Stimulated activated CD8-positive, alpha-beta memory T cell treated with anti-CD3 and anti-CD28 coated beads, Interleukin-7, amount 100 ng/mL, for 48 hours (primary cell): ENCODE measurements at places on chromosomes 16 and 17.

GRCh38 chr17:82838386-82839063 lies 1.3 kb downstream of the ZNF750 start:
- no peak for DNase-seq

DNA sequence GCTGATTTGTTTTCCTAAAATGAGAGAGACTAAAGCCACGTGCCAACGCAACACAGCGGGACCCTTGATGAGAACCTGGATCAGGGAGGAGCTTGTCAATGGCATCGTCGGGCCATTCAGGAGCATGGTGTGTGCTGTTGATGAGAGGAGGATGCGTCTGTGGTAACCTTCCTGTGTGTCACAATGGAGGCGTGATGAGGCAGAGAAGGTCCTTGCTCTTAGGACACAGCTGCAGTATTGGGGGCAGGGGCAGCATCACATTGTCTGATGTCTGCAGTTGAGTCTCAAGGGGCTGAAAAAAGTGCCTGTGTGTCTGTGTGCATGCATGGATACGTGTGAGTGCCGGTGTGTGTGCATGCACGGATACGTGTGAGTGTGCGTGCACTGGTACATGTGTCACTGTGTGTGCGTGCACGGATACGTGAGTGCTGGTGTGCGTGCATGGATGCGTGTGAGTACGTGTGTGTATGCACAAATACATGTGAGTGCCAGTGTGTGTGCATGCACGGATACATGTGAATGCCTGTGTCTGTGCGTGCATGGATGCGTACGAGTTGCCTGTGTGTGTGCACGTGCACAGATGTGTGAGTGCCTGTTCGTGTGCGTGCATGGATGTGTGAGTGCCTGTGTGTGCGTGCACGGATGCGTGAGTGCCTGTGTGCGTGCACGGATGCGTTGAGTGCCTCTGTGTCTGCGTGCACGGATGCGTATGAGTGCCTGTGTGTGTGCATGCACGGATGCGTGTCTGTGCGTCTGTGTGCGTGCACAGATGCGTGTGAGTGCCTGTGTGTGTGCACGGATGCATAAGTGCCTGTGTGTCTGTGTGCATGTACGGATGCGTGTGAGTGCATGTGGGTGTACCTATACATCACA lies 39.3 kb downstream of the BAIAP2 start:
- no peak for DNase-seq

DNA sequence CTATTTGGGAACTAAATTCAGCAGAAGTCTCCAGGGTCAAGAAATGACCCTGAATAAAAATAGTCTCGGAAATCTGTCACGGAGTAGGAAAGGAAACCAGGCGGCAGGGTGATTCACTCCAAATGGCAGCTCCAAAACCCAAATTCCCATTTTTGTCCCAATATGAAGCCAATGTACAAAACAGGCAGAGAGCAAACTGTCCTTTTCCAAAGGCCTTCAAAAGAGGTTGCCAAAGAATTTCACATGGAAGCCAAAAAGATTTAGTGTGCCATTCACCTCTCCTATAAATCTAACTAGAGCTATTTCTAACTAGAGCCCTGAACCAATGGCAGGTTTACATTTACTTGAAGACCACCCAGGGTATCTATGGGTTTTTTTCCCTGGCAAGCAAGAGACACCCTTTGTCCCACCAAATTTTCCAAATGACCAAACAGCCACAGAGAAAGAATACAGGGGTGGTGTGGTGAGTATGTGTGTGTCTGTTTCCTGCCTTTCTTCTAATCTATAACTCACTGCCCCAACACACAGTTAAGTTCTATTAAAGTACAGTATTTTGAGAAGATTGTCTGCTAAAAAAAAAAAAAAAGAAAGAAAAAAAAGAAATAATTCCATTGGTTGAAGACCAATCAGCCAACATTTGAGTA lies 6.8 kb downstream of the MYO1D start:
- no peak for DNase-seq

DNA sequence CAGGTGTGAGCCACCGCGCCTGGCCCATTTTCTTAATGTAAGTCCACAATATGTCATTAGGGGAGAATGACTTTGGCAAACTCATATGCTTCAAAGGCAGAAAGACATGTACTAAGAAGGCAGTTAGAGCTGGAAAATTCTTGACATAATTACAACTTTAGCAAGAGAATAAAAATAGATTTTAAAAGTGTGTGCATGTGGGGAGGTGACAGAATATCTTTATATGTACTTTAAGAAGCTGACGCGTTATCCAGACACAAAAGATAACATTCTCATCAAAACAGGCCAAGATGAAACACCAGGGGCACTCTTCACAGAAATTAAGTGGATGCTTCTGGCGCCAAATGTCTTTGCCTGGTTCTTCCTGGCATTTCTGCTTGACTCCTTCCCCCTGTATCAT lies 28.2 kb downstream of the GJC1 start:
- no peak for DNase-seq

GRCh38 chr16:69839798-69840409 lies 77.8 kb downstream of the WWP2 start:
- DNase-seq: no peak

GRCh38 chr16:9677301-9677653 lies 505.0 kb downstream of the GRIN2A start:
- no peak for DNase-seq

- no peak for DNase-seq
These were observed 449 bp downstream of the SMCR8 start for GRCh38 chr17:18315562-18315922.

DNA sequence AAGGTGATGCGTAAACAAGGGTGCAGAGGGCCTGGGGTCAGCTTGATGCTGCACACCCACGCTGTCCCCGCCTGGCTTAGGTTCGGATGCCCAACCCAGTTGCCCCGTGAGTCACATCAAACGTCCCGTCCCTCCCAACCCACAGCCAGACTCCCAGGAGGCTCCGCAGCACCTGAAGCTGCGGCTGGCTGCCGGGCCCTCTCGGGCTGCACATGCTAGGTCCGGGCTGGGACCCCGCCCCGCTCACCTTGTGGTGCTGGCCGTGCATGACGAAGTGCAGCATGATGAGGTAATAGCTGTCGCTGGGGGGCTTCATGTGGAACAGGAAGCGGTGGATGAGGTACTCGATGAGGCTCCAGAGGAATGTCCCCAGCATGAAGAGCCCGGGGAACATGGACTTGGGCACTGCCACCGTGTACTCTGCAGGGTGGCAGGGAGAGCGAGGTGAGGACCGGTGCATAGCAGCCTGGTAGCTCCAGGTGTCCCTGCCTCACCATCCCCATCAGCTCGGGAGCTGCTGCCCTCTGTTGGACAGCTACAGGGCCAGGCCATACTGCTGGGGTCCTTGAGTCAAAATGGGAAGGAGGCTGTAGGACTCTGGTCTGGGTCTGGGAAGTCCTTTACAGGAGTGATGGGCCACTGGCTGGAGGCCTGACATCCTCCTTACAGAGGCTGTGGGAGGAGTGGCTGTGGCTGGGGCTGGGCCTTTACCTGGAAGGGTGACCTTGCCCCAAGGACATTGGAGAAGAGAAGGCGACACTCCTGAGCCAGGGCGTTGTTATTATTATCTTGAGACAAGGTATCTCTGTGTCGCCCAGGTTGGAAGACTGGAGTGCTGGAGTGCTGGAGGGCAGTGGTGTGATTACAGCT lies 18.3 kb upstream of the MLKL start:
- no peak for DNase-seq

- no peak for DNase-seq
These were observed 122.2 kb downstream of the IRX5 start for GRCh38 chr16:55052741-55053415.

DNA sequence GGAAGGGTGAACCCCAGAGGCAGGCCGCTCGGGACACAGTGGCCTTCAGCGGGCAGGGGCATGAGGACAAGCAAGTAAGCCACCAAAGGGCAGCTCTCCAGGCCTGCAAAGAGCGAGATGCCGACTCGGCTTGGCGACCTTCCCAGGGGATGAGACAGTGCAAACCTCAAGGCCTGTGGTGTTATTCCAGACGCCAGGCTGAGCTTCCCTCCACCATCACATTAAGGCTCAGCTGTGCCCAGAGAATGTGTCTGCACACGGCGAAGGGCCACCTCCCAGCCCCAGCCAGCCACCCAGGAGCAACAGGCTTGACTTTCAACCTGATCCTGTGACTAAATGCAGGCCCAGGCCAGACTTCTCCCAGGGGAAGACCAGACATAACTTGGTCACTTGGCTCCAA lies 251.4 kb downstream of the SOX9 start:
- no peak for DNase-seq

- DNase-seq: no peak
These were observed 35.4 kb downstream of the MGAT5B start for GRCh38 chr17:76903631-76904030.

- no peak for DNase-seq
These were observed 1.0 kb upstream of the SALL1 start for GRCh38 chr16:51151961-51152663.

- no peak for DNase-seq
These were observed 7.2 kb downstream of the PIPOX start for GRCh38 chr17:29050176-29050575.

- no peak for DNase-seq
These were observed 119.1 kb downstream of the RAB11FIP4 start for GRCh38 chr17:31510308-31511194.

GRCh38 chr16:88387941-88388627 lies 5.3 kb downstream of the ZNF469 start:
- no peak for DNase-seq

DNA sequence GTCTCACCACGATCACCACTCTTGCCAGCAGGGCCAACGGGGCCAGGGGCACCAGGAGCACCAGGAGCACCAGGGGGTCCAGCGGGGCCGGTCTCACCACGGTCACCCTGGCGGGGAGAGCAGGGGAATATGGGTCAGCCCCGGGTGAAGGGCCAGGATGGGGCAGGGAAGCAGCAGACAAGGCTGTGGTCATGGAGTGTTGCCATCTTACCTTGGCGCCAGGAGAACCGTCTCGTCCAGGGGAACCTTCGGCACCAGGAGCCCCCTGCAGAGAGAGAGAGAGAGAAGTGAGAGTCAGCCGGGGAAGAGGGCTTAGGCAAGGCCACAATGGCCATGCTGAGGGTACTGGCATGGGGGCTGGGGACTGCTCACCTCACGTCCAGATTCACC lies 12.9 kb downstream of the COL1A1 start:
- no peak for DNase-seq

- DNase-seq: peak; percentile 12
These were observed 18.7 kb upstream of the BEAN1 start for GRCh38 chr16:66408163-66409048.

DNA sequence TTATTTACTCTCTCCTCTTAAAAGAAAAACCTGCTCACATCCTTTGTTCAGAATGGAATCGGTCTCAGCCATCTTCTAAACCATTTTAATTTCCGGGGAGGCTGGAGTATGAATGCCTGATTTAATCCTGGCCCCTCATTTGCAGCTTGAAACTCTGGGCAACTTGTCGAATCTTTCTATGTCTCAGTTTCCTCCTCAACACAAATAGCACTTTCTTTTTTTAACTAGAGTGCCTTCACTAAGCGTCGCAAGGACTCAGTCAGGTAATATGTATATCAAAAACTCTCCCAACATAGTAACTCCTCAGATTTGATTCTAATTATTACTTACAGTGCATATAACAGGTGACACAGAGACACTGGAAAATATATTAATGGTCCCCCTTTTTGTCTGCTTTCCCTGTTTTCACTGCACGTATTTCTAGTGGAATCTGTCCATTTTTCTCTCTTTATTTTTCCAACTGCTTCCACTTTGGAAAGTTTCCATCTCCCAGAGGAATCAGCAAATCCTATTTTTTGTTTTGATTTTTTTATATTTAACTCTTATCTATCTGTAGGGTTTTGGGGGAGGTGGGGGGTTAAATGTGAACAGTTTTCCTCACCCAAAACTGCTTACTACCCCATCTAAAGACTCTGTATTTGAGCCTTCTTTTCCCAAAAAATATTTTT lies 18.6 kb downstream of the SNN start:
- DNase-seq: no peak

GRCh38 chr17:1160591-1161390 lies 19.0 kb downstream of the ABR start:
- DNase-seq: no peak

DNA sequence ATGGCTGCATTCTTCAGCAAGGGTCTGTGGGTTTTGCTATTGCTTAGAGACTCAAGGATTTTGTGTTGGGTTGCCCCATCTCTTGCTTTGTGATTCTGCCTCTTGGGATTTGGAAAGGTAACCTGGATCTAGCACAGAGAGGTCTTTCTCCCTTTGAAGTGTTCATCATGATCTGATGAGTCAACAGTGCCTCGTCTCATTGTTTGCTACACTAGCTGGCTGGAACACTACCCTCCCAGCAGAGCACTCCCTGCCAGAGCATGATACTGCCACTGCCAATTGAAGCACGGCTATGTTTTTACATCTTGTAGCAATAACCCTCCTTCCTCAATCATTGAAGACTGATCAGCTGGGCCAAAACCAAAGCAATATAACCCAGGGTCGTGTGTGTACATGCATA lies 361.0 kb downstream of the CDH13 start:
- no peak for DNase-seq

- DNase-seq: no peak
These were observed 221.4 kb downstream of the MSI2 start for GRCh38 chr17:57477522-57478362.

- DNase-seq: no peak
These were observed 20.6 kb upstream of the MAPT start for GRCh38 chr17:45873728-45874127.

DNA sequence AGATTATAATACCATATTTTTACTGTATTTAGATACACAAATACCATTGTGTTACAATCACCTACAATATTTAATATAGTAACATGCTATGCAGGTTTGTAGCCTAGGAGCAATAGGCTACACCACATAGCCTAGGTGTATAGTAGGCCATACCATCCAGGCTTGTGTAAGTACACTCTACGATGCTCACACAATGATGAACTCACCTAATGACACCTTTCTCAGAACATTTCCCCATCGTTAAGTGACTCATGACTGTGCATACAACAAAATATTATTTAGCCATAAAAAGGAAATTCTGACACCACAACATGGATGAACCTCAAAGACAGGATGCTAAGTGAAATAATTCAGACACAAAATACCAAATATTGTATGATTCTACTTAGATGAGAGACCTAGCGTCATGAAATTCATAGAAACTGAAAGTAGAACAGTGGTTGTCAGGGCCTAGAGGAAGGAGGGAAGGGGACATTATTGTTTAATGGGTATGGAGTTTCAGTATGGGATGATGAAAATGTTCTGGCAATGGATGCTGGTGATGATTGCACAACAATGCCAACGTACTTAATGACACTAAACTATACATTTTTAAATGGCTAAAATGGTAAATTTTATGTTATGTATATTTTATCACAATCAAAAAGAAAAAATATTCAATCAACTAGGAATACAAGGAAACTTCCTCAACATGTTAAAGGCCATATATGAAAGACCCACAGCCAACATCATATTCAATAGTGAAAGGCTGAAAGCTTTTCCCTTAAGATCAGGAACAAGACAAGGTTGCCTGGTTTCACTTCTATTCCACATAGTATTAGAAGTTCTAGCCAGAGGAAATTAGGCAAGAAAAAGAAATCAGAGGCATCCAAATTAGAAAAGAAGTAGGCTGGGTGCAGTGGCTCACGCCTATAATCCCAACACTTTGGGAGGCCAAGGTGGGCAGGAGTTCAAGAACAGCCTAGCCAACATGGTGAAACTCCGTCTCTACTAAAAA lies 5.9 kb upstream of the C16orf87 start:
- no peak for DNase-seq

GRCh38 chr16:88063211-88063773 lies 112.1 kb downstream of the BANP start:
- no peak for DNase-seq

GRCh38 chr17:60089096-60089806 lies 10.5 kb upstream of the HEATR6 start:
- DNase-seq: no peak

- DNase-seq: no peak
These were observed 56.8 kb downstream of the SLC47A1 start for GRCh38 chr17:19590451-19590850.
